Gastroesophageal sphincter (tissue), 4 donors: ENCODE measurements at places on chromosomes 13 and 19. TPM values are rescaled to one million over a fixed set of nuclear protein-coding genes. Genes with fewer than 3 reads are reported as not detected.
A peak's percentile ranks its signal among the peaks of the same experiment; 100 is the strongest.

DNA sequence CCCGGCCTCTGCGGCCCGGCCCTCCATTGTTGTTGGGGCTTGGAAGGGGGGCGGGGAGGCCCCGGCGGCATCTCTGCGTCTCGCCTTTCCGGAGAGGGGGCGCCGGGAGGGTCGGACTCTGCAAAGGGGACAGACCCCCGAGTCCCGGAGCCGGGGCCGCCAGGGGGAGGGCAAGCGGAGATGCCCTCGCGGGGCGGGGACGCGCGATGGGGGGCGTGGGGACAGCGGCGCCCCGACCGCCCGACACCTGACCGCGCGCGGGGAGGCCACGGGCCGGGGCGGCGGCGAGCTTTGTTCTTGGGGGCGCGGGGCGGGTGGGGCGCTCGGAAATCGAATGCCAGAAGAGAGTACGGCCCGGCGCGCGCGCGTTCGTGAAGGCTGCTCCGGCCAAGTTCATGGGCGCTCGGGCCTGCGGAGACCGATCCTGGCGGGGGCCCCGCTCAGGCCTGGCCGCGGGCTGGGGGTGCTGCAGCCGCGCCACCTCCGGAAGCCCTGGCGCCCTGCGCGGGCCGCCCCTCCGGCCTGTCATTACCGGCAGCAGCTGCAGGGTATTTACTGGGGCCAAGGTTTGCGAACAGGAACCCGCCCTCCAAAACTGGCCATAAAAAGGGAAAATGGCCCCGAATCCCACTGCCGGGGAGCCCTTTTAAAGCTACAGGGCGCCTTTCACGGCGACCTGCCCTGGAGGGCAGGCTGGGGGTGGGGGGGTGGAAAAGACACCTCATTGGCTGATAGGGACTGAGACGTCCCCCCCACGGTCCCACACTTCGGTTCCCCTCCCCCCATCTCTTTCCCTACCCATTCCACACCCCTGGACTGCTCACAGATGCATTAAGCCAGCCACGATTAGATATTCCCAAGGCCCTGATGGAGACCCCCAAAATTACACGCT, 11.1 kb upstream of the NANOS3 start:
- peak overlapping the region; percentile 89 for H3K27ac ChIP-seq
- no peaks in the 10 kb centered on the region for H3K27me3 ChIP-seq
- peak overlapping the region; percentile 85 for H3K4me3 ChIP-seq
- no peaks in the 10 kb centered on the region for H3K4me1 ChIP-seq

GRCh38 chr19:45179892-45180370, 1.3 kb downstream of the BLOC1S3 start:
- H3K27ac ChIP-seq = peak overlapping the region; percentile 91
- no peaks in the 10 kb centered on the region for H3K4me1 ChIP-seq
- peak overlapping the region; percentile 85 for H3K4me3 ChIP-seq
- no peaks in the 10 kb centered on the region for H3K27me3 ChIP-seq

DNA sequence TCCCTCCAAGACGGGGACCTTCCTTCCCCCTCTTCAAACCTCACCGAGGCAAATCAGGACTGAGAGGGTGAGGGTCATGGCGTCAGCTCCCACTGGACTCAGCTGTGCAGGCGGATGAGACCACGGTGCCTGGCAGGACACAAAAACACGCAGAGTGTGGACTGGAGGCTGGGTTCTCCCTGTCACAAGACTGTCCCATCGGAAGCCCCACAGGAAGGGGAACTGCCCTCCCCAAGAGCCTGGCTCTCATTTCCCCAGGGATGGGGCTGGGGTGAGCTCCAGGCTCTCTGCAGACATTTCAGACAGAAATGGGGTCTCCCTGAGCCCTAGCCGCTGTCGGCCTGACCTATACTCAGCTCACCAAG, at the start of gene LILRB5:
TSS of gene LILRB5 (minus strand) at position 158 of the 365 bp plus-strand sequence. CDS start at position 78, 80 bp downstream.
- ATAC-seq = no peak
- no peak within 1 kb of the TSS for H3K4me3 ChIP-seq
- no peak within 1 kb of the TSS for H3K27ac ChIP-seq
- no peaks in the 10 kb centered on the region for H3K36me3 ChIP-seq
- H3K4me1 ChIP-seq = no peaks in the 10 kb centered on the region

- H3K27ac ChIP-seq = peak overlapping the region; percentile 56
- ATAC-seq = peak; percentile 85
- H3K27me3 ChIP-seq = peaks cover 86% of the 10 kb centered on the region
- H3K4me3 ChIP-seq = peak overlapping the region; percentile 38
- H3K4me1 ChIP-seq = peaks cover 37% of the 10 kb centered on the region
Measured at GRCh38 chr19:38209671-38210457, 14.2 kb downstream of the DPF1 start.

DNA sequence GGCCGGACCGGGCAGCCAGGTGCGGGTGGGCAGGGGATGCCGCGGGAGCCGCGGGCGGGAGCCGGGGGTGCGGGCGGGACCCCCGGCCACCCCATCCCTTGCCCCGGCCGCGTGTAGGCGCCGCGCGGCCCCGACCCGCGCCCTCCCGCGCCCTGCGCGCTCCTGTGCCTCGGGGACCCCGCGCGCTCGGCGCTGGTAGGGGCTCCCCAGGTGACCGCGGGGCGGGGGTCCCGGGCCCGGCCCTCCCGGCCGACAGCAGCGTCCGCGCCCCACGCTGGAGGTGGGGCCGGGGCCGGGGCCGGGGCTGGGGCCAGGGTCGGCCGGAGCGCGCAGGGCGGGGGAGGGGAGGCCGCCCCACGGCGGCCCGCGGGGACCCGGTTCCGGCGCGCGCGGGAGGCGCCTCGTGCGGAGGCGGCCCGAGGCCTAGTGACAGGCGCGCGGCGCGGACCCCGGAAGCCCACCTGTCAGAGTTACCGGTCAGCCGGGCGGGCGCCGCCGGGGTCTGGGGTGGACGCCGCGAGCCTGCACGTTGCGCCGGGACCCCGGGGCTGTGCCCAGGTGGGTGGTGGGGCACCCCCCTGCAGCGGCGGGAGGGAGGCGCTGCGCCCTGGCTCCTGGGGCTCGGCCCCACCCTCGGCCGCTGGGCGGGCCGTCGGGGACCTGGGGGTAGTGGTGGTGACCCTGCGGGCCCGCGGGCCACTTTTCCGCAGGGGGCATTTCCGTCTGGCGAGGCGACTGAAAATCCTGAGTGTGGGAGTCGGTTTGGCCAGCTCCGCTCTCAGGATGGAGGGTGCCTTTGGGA, 518 bp downstream of the TFDP1 start:
- peaks cover 22% of the 10 kb centered on the region for H3K36me3 ChIP-seq
- ATAC-seq = peak; percentile 6
- H3K27me3 ChIP-seq = no peaks in the 10 kb centered on the region
- H3K27ac ChIP-seq = no peak overlapping the region

- ATAC-seq = no peak
- H3K4me3 ChIP-seq = no peak overlapping the region
- no peaks in the 10 kb centered on the region for H3K27me3 ChIP-seq
- no peaks in the 10 kb centered on the region for H3K36me3 ChIP-seq
Measured at GRCh38 chr13:25654322-25654721, 282.5 kb downstream of the ATP8A2 start.

DNA sequence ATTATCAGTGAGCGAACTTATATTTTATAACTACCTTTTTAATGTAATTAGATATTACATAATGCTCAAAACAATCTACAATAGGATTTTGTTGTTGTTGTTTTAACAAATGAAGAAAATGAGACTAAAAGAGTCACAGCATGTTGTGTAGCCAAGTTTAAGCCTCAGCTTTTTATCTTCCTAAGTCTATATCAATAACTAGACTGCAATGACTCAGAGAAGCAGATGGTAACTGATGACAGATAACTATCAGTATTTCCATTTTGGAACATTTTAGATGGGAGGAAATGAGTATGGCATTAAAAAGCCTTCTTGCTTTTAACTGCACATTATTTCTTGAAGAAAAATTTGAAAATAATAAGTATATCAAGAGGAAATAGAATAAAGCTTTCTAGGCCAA, 825.2 kb downstream of the SLITRK1 start:
- no peak for ATAC-seq
- no peak overlapping the region for H3K27ac ChIP-seq
- H3K36me3 ChIP-seq = no peaks in the 10 kb centered on the region
- no peak overlapping the region for H3K4me3 ChIP-seq

- no peaks in the 10 kb centered on the region for H3K27me3 ChIP-seq
- peaks cover 7% of the 10 kb centered on the region for H3K4me1 ChIP-seq
- no peak for ATAC-seq
- no peaks in the 10 kb centered on the region for H3K36me3 ChIP-seq
- H3K27ac ChIP-seq = no peak overlapping the region
Measured at GRCh38 chr13:109698779-109699178, 87.6 kb downstream of the IRS2 start.

DNA sequence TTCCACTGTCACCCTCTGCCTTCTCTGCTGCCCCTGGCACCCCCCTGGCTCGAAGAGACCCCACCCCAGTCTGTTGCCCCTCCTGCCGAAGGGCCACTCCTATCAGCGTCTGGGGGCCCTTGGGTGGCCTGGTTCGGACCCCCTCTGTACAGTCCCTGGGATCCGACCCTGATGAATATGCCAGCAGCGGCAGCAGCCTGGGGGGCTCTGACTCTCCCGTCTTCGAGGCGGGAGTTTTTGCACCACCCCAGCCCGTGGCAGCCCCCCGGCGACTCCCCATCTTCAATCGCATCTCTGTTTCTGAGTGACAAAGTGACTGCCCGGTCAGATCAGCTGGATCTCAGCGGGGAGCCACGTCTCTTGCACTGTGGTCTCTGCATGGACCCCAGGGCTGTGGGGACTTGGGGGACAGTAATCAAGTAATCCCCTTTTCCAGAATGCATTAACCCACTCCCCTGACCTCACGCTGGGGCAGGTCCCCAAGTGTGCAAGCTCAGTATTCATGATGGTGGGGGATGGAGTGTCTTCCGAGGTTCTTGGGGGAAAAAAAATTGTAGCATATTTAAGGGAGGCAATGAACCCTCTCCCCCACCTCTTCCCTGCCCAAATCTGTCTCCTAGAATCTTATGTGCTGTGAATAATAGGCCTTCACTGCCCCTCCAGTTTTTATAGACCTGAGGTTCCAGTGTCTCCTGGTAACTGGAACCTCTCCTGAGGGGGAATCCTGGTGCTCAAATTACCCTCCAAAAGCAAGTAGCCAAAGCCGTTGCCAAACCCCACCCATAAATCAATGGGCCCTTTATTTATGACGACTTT, 2.0 kb downstream of the ZFP36 start:
- peak overlapping the region; percentile 99 for H3K27ac ChIP-seq
- H3K36me3 ChIP-seq = peaks cover 4% of the 10 kb centered on the region

GRCh38 chr19:46691104-46691503, 25.8 kb downstream of the PRKD2 start:
- H3K4me1 ChIP-seq = no peaks in the 10 kb centered on the region
- peaks cover 100% of the 10 kb centered on the region for H3K36me3 ChIP-seq
- ATAC-seq = no peak
- H3K27ac ChIP-seq = no peak overlapping the region

DNA sequence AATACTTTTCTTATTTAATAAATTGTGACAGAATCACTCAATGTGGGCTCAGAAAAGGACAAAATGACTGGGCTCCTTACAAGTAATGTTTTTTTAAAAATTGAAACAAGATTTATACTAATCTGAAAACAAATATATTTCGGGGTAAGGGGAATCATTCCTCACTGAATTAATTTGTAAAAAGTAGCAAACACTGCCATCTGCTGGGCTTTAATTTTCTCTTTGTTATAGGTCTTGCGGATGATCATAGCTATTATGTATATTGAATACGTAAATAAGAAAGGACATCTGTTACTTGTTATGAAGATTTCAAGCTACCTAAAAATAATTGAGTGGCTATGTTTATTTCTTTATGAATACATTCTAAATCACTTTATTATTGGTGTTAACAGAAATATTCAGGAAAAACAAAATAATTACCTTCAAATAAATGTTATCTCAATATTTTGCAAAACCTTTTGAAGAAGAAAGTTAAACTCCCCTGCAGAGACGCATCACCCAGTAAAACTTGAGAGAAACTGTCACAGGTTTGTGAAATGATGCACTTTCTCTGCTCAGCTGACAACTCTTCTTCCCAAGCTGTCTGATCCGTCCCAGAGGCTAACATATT, 17.8 kb upstream of the ENOX1 start:
- no peaks in the 10 kb centered on the region for H3K4me1 ChIP-seq
- H3K27ac ChIP-seq = peak overlapping the region; percentile 48
- no peaks in the 10 kb centered on the region for H3K27me3 ChIP-seq
- ATAC-seq = no peak
- H3K4me3 ChIP-seq = no peak overlapping the region

DNA sequence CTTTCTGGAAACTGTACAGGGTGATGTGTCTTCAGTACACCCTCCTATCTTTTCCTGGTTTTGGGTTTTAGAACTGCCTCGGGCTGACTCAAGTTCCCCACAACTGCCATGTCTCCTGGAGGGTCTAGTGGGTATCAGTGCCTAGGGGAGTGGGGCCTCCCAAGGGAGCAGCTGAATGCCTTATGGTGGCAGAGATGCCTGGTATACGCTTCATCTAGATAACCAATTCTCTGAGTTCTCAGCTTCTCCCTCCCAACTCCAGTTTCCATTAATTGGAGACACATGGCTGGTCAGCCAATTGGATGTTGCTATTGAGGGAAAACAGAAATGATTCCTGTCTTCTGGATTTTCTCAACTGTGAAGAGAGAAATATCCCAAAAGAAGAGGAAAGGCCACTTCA, 12.8 kb downstream of the ZNF439 start:
- no peak overlapping the region for H3K4me3 ChIP-seq
- peaks cover 34% of the 10 kb centered on the region for H3K36me3 ChIP-seq
- no peak for ATAC-seq
- no peak overlapping the region for H3K27ac ChIP-seq
- H3K27me3 ChIP-seq = no peaks in the 10 kb centered on the region

DNA sequence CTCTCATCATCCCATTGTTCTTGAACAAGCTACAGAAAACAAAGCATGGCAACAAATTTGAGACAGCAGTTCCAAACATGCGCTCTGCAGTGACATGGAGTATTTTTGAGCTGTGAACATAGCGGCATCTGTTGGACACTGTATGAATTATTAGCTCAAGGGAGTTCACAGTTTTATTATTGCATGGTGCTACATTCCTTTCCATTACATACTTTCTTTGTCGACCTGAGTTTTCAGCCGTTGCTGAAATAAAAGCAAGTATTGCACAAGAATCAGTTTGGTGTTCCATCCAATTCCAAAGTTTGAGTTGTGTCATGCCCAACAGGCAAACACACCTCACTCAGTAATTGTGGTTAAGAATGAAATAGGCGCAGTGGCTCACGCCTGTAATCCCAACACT, 30.1 kb upstream of the METTL21C start:
- ATAC-seq = no peak
- no peak overlapping the region for H3K27ac ChIP-seq
- H3K4me1 ChIP-seq = no peaks in the 10 kb centered on the region
- no peaks in the 10 kb centered on the region for H3K36me3 ChIP-seq
- H3K27me3 ChIP-seq = no peaks in the 10 kb centered on the region
- H3K4me3 ChIP-seq = no peak overlapping the region

- no peaks in the 10 kb centered on the region for H3K27me3 ChIP-seq
- H3K36me3 ChIP-seq = no peaks in the 10 kb centered on the region
Measured at GRCh38 chr13:49298903-49299605, 51.3 kb downstream of the CDADC1 start.

Gene DKKL1
- not detected for total RNA-seq

Gene PRODH2
- not detected for total RNA-seq

Gene OR7C1
- total RNA-seq = not detected

Gene OLFM2
- total RNA-seq = 8.5 TPM
